Activated T-cell treated with anti-CD3 and anti-CD28 coated beads for 4 hours (primary cell): ENCODE measurements at places on chromosomes 13 and 19.

- no peak for DNase-seq
Measured at GRCh38 chr19:18644196-18645034, 7.6 kb downstream of the KLHL26 start.

- no peak for DNase-seq
Measured at GRCh38 chr13:85717921-85718320, 81.3 kb downstream of the SLITRK6 start.

DNA sequence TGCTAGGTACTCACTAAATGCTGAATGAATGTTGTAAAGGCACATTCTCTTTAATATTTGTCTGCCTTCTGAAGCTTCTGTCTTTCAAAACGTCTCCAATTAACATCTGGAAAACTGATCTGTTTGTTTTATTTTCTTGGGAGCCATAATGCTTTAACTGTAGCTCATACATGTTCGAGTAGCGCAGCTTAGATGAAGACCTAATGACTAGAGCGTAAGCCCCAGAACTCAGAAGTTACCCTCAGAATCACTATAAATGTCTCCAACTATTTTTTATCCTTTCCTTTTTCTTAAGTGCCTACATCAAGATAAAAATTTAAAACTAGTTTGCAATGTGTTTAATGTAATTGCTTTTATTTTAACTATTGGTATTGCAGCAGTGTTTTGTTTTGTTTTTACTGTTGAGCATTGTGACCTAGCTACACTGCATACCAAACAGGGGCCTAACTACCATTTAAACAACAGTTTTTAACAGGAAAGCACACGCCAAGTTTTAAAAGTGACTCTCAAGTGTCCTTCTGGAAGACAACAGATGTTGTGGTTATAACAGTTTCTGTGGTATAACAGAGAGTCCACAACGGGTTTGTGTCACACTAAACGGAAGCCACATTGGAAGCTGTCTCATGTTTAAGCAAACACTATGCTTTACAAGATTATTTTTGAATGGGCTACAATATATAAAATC is 42.0 kb downstream of the MRPL57 start:
- DNase-seq, result no peak

GRCh38 chr13:93388701-93389100 is 162.1 kb downstream of the GPC6 start:
- no peak for DNase-seq

GRCh38 chr13:97522243-97522642 is 88.3 kb downstream of the RAP2A start:
- DNase-seq, result no peak

DNA sequence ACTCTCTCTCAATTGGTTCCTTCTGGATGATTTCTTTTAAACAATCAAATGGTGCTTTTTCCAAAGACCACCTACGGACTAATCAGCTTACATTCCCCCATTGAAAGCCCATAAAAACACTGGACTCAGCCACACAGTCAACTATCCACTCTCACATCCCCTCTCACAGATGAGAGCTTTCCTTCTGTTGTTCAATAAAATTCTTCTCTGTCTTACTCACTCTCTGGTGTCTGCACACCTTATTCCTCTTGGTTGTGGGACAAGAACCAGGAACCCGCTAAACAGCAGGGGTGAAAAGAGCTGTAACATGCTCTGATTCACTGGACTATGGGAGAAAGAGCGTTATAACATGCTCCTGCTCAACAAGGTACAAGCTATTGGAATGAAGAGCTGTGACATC is 2896.2 kb downstream of the PCDH9 start:
- DNase-seq, result no peak

DNA sequence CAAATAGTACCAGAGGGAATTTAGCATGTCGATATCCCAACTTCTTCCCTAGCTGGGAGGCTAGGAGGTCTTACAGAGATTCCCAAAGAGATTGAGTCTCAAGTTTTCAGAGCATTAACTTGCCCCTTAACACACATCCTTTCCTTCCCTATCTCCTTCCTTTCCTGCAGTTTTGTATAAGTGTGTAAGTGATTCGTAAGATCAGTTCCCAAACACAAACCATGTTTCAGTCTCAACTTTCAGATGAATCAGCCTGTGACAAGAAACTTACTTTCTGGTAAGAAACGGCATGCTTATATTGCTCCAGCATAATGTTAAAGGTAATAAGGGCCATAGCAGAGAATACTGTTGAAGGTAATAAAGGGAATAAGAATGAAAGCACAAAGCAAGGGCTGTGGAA is 472.2 kb downstream of the LIG4 start:
- no peak for DNase-seq

- no peak for DNase-seq
Measured at GRCh38 chr19:53177986-53178385, 15.2 kb downstream of the ZNF665 start.

DNA sequence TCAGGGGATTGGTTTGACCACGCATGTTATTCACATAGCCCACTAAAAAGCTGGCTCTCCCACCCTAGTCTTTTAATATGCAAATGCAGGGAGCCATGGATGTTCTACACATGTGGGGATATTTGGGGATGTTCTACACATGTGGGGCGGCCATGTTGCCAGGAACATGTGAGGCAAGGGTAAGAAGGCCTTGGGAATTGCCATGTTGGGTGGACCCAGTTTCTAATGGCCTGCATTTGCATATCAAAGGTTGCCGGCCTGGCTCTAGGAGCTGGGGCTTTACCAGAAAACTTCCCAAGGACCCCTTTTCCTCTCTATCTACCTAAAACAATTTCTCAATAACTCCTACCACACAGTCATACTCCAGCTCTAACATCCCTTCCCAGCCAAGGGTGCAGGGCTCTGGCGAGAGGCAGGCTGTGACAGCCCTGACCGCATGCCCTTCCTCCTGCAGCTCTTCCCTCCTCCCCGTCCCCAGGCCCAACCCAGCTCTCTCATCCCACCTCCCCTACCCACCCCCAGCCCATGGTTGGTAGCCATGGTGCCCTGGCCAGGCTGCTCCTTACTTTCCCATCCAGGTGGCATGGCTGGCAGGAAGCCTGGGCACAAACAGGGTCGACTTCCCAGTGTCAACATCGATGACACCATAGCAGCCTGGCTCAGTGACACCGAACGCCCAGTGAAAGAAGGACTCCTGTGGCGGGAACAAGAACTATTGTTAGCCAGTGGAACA is 11.0 kb downstream of the PEPD start:
- no peak for DNase-seq
